A549 treated with Mapracorat at 1 μM for 4 hours (cell line): ENCODE measurements at places on chromosomes 12 and 14. TPM values are rescaled to one million over a fixed set of nuclear protein-coding genes. Genes with fewer than 3 reads are reported as not detected.

CRIP2 gene
- 112 to 211 TPM (median 199 TPM) in 5 replicates for total RNA-seq

LPAR5 gene
- 0.38 to 0.97 TPM (median 0.66 TPM) in 5 replicates for total RNA-seq

PLEKHD1 gene
- total RNA-seq: 0.03 to 0.06 TPM (median 0.06 TPM) in 3 of 5 replicates, not detected in the others

RAB5B gene
- 26.2 to 32.9 TPM (median 31.6 TPM) in 5 replicates for total RNA-seq

CLEC4D gene
- total RNA-seq: not detected in 5 replicates

DACT1 gene
- total RNA-seq: 0.31 to 0.65 TPM (median 0.61 TPM) in 5 replicates

FBLN5 gene
- total RNA-seq: 4.7 to 6.2 TPM (median 5.7 TPM) in 5 replicates

LRTM2 gene
- 0.05 TPM in 1 of 5 replicates, not detected in the others for total RNA-seq

KRT85 gene
- total RNA-seq: 0.06 to 0.08 TPM (median 0.07 TPM) in 4 of 5 replicates, not detected in the other

TAS2R19 gene
- total RNA-seq: 0.19 TPM in 1 of 5 replicates, not detected in the others

STAC3 gene
- total RNA-seq: 0.27 to 0.61 TPM (median 0.58 TPM) in 5 replicates

MANSC4 gene
- not detected in 5 replicates for total RNA-seq

PRH2 gene
- total RNA-seq: 0.30 to 0.39 TPM (median 0.38 TPM) in 3 of 5 replicates, not detected in the others

FAM186B gene
- total RNA-seq: 0.07 to 0.23 TPM (median 0.15 TPM) in 5 replicates

CACNB3 gene
- 33.2 to 48.4 TPM (median 37.0 TPM) in 5 replicates for total RNA-seq

COCH gene
- 22.0 to 28.1 TPM (median 24.9 TPM) in 5 replicates for total RNA-seq

SLC17A8 gene
- 0.03 TPM in 1 of 5 replicates, not detected in the others for total RNA-seq
